ENCODE measurements at places on chromosomes 2 and 18.

DNA sequence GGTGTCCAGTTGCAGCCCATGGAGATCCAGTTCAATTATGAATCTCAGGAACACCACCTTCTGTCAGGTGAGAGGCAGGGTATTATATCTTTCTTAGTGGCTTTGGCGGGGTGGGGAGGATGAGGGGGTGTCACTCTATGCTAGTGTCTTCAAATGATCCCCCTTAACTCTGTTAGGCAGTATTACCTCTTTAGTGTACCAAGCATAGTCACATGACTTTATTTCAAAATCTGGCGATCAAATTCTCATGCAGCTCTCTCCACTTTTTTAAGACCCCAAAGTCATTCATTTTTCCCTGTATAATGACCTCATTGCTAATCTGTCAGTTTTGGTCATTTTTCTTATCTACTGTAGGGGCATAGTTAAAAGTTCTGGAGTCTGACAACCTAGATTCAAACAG, 1.1 kb upstream of the ZSCAN30 start:
- DNase-seq: no peak

- no peak for DNase-seq
These were observed 10.4 kb upstream of the MAP3K2 start for GRCh38 chr2:127398239-127398590.

DNA sequence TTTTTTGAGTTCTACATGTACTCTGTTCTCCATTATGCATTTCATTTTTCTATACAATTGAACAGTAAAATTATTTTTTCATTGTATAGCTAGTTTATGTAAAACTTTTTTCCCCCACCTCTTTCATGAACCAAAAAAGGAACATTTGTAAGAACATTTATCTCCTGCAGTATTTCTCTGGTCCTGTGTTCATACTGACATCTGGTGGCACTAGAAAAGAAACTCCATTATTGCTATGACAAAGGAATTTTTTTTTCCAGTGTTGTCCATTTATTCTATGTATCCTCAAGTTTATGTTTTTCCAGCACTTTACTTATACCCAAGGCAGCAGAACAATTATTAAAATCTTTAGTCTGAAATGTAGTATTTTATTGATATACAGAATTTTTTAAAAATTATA, 27.4 kb upstream of the CHAC2 start:
- no peak for DNase-seq

DNA sequence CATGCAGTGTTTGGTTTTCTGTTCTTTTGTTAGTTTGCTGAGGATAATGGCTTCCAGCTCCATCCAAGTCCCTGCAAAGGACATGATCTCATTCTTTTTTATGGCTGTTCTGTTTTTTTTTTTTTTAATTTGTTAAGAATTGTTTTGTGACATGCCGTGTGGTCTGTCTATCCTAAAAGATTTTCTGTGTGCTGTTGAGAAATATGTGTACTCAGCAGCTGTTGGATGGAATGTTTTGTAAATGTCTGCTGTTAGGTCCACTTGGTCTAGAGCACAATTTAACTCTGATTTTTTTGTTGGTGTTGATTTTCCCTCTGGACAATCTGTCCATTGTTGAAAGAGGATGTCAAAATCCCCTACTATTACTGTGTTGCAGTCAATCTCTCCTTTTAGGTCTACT, 80.4 kb upstream of the WDR75 start:
- DNase-seq: no peak

GRCh38 chr2:204127238-204127637, 190.7 kb downstream of the ICOS start:
- no peak for DNase-seq
